ENCODE measurements at places on chromosomes 7 and 10. TPM values are rescaled to one million over a fixed set of nuclear protein-coding genes. Genes with fewer than 3 reads are reported as not detected.

ABCB4 gene
- not detected for total RNA-seq

GBX1 gene
- total RNA-seq, result not detected

RPA3 gene
- 29.3 TPM for total RNA-seq

TPST1 gene
- total RNA-seq, result 23.1 TPM

SPDYE18 gene
- total RNA-seq, result not detected

OTUD1 gene
- total RNA-seq, result 5.8 TPM

DNA sequence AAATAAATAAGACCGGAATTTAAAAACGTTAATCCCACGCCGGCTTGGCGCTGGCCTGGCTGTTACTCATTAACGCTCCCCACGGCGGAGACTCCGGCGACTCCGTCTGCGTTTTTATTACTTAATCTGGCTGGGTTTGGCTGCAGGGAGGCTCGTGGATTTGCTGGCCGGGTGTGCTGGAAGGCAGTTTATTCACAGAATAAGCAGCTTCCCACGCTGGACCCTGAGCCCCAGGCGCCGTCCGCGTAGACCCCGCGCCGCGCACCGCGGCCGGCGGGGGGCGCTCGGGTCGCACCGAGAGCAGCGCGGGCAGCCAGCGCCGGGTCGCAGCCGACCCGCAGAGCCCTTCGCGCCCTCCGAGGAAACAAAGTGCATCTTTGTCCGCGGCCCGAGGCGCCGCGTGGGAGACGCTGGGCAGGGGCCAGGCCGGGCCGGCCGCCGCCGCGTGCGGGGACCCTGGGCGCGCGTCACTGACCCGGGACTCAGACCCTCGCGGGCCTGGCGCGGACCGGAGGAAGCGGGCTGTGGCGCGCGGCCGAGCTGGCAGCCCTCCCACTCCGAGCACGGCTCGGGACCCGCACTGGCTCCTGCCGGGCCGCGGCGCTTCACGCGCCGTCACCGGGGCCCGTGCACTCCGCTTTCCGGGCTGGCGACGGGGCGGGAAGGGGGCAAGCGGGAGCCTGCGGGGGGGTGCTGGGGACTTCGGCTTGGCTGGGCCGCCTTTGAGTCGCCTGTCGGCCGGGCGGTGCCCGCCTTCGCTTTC is 587 bp upstream of the GRK5 start:
- H3K4me1 ChIP-seq, result peaks cover 11% of the 10 kb centered on the region
- peak overlapping the region; percentile 95 for H3K4me3 ChIP-seq
- DNase-seq, result peak; percentile 13
- H3K27ac ChIP-seq, result peak overlapping the region; percentile 88

DNA sequence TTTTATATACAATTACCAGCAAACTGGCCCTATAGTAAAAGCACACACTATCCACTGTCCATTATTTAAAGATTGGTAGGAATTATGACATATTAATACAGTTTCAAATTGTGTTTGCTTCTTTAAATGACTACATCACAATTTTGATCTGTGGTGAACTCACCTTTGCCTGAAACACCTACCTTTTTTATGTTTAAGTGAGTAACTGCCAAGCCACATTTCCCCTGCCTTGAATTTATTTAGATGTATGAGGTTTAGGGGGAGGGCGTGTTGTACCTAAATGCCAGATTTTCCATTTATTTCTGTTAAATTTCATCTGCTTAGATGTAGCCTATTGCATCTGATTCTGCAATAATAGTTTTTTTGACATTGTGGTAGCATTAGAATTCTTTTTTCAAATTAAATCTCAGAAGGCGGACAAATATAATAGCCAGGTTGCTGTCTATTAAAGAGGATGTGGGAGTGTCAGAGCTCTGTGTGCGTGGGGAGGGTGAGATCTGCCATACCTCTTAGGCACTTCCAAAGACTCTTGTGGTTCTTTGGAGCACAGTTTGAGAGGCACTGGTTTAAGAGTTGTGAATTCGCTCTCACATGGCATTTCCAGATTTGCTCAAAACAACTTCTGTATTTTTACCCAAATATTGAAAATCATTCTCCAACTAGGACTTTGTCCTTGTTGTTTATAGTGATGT is 13.8 kb downstream of the PIK3CG start:
- no peaks in the 10 kb centered on the region for H3K27me3 ChIP-seq
- H3K36me3 ChIP-seq, result peaks cover 3% of the 10 kb centered on the region
- no peak for DNase-seq
- H3K4me1 ChIP-seq, result no peaks in the 10 kb centered on the region
- no peak overlapping the region for H3K4me3 ChIP-seq
- H3K27ac ChIP-seq, result no peak overlapping the region

- H3K27ac ChIP-seq, result no peak overlapping the region
- no peak for DNase-seq
- no peaks in the 10 kb centered on the region for H3K36me3 ChIP-seq
Observed at GRCh38 chr7:28922624-28923331, 35.4 kb downstream of the TRIL start.

DNA sequence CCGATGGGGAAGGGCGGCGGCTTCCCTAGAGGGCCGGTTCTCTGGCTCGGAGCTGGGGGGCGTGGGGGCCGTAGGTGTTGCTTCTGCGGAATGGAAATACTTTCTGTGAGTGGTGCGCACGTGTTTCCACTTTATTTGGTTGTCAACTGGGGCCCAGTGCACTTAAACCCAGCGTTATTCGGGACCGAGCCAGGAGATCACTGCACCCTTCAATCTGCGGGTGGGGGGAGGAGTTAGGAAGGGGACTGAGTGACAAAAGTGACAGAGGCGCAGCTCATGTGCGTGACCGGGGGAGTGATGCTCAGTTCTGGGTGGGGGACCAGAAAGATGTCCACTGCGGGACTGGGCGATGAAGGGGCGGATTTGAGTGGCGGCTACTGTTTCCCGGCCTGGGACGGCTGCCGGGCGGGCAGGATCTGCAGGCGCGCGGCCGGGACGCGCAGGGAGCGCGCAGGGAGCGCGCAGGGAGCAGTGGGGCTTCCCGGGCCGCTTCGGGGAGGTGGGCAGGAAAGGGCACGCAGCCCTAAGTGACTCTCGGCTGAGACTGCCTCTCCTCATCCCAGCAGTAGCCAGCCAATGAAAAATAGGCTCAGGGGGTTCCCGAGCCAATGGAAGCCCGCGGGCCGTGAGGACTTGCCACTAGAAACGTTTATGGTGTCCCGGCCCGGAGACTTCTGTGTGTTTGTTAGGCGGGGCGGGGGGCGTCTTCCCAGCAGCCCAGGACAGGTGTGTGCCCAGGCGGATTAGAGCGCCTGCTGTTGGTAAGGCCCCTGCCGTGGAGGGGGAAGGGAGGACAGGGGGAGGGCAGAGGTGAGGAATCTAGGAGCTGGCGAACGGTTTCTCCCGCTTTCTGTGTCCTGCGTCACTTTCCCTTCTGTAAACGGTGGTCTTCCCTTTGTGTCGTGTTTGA is 54.3 kb upstream of the KDM7A start:
- no peak for DNase-seq
- H3K36me3 ChIP-seq, result no peaks in the 10 kb centered on the region
- H3K27ac ChIP-seq, result peak overlapping the region; percentile 86
- peak overlapping the region; percentile 49 for H3K4me3 ChIP-seq

DNA sequence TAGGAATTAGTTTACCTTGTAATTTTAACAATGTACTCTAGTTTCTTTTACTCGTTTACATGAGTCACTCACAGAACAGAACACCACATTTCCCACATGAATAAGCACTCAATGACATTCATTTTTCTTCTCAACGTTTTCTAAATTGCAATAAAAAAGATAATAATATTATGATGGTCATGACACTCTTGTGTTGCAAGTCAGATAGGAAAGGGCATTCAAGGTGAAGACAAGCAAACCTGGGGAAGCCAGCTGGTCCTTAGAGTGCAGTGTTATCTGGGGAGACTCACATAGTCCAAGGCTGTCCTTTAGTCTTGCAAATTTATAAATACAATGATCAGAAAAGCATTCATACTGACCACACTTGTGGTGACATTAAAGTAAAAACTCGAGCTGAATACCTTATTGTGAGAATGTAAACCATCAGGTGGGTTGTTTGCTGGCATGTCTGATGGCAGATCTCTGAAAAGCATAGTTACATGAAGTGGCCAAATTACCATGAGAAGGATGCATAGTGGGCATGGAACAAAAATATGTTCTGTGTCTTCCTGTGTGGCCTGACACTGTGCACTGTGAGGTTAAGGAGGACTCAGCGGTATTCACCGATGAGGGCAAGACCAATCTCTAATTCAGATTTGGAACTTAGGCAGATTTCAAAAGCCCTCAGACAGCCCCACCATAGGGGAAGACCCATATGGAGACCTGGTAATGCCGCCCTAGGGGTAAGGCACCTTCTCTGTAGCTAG is 158.9 kb upstream of the ASAH2 start:
- no peak for DNase-seq
- peaks cover 19% of the 10 kb centered on the region for H3K4me1 ChIP-seq
- no peak overlapping the region for H3K27ac ChIP-seq
- no peaks in the 10 kb centered on the region for H3K27me3 ChIP-seq

- H3K27me3 ChIP-seq, result no peaks in the 10 kb centered on the region
- no peaks in the 10 kb centered on the region for H3K36me3 ChIP-seq
- no peak overlapping the region for H3K27ac ChIP-seq
- no peak for DNase-seq
- H3K4me1 ChIP-seq, result no peaks in the 10 kb centered on the region
Observed at GRCh38 chr10:92387289-92387940, 96.4 kb downstream of the MARCHF5 start.

DNA sequence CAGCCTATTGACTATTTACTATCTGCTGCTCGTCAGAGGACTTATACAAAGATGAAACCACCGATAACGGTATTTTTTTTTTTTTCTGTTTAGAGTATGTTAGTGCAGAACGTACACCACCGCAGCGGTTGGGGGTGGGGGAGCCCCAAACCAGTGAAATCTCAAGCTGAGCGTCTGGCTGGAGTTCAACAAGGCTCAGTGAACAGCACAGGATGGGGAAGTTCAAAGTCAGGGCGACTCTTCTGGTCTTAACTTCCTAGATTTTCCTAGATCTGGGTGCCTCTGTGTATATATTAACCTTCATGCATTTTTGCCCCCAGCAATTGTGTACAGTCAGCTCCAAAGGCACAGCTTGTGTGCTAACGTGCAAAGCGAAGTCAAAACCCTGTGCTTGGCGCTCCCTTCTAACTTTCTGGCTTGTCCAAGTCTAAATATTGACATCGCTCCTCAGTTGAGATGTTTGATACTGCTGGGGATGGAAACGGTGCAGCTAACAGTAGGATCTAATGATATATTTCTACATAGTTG is 1.1 kb downstream of the RHOBTB1 start:
- no peaks in the 10 kb centered on the region for H3K36me3 ChIP-seq
- no peaks in the 10 kb centered on the region for H3K27me3 ChIP-seq
- no peak for DNase-seq
- H3K4me3 ChIP-seq, result peak overlapping the region; percentile 74
- peaks cover 5% of the 10 kb centered on the region for H3K4me1 ChIP-seq
- H3K27ac ChIP-seq, result peak overlapping the region; percentile 88

- peak overlapping the region; percentile 2 for H3K4me3 ChIP-seq
- H3K27ac ChIP-seq, result peak overlapping the region; percentile 33
- H3K36me3 ChIP-seq, result no peaks in the 10 kb centered on the region
Observed at GRCh38 chr7:92698237-92698841, 108.1 kb upstream of the FAM133B start.

DNA sequence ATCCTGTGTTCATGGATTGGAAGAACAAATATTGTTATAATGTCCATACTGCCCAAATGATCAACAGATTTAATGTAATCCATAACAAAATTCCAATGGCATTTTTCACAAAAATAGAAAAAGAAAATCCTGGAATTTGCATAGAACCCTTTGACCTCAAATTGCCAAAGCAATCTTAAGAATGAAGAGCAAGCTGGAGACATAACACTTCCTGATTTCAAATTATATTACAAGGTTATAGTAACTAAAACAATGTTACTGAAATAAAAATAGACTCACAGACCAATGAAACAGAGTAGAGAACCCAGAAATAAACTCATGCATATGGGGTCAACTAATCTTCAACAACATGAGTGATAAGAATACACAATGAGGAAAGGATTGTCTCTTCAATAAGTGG is 302.5 kb downstream of the PHTF2 start:
- H3K36me3 ChIP-seq, result no peaks in the 10 kb centered on the region
- no peaks in the 10 kb centered on the region for H3K4me1 ChIP-seq
- no peaks in the 10 kb centered on the region for H3K27me3 ChIP-seq
- no peak overlapping the region for H3K27ac ChIP-seq
- no peak for DNase-seq
- H3K4me3 ChIP-seq, result no peak overlapping the region

DNA sequence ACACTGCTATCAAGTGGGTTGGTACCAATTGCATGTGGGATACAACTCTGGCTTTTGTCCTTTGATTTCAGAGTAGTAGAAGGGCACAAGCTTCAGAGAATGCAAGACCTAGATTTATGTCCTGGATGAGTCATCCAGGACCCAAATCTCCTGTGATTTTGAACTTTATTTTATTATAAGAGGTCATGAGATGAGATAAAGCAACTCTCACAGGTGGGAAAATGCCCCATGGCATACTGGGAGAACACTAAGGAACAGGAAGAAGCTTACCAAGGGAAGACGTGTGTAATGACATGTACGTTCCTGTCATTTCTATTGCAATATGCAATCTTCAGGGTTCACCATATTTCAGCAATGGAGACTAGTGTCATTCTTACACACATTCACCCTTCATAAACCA is 966 bp downstream of the MALRD1 start:
- H3K27me3 ChIP-seq, result no peaks in the 10 kb centered on the region
- no peak overlapping the region for H3K4me3 ChIP-seq
- no peaks in the 10 kb centered on the region for H3K4me1 ChIP-seq
- H3K36me3 ChIP-seq, result no peaks in the 10 kb centered on the region

DNA sequence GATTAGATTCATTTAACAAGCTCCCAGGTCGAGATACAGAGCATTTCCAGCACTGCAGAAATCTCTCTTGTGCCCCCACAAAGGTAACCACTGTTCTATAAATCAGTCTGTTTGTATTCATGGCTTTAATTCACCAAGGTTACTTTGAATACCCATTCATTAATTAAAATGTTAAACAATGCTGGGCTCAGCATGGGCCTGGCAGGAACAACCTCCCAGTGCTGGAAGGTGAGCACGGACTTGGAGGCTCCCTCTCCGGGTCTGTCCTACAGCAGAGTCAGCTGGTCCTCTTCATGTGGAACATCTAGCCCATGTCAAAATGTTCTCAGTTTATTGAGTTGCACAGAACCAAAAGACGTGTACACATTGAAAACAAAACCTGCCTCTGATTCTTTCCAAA is 15.6 kb upstream of the EFCAB10 start:
- H3K27me3 ChIP-seq, result peaks cover 7% of the 10 kb centered on the region
- no peak overlapping the region for H3K4me3 ChIP-seq
- H3K4me1 ChIP-seq, result no peaks in the 10 kb centered on the region
- no peak overlapping the region for H3K27ac ChIP-seq
- no peak for DNase-seq
